ENCODE measurements at places on chromosomes 12 and 14. TPM values are rescaled to one million over a fixed set of nuclear protein-coding genes. Genes with fewer than 3 reads are reported as not detected.

EML1 gene
- total RNA-seq, result 35.1 TPM

CLEC4E gene
- total RNA-seq, result not detected

CABP1 gene
- total RNA-seq, result not detected

RDH12 gene
- not detected for total RNA-seq

ANAPC7 gene
- 31.5 TPM for total RNA-seq

KRT73 gene
- total RNA-seq, result not detected

DPPA3 gene
- total RNA-seq, result not detected

PPP1R36 gene
- total RNA-seq, result 0.38 TPM

CIROP gene
- not detected for total RNA-seq

USP44 gene
- total RNA-seq, result 4.2 TPM

DIO2 gene
- not detected for total RNA-seq
